ENCODE measurements at places on chromosomes 11 and 22.

DNA sequence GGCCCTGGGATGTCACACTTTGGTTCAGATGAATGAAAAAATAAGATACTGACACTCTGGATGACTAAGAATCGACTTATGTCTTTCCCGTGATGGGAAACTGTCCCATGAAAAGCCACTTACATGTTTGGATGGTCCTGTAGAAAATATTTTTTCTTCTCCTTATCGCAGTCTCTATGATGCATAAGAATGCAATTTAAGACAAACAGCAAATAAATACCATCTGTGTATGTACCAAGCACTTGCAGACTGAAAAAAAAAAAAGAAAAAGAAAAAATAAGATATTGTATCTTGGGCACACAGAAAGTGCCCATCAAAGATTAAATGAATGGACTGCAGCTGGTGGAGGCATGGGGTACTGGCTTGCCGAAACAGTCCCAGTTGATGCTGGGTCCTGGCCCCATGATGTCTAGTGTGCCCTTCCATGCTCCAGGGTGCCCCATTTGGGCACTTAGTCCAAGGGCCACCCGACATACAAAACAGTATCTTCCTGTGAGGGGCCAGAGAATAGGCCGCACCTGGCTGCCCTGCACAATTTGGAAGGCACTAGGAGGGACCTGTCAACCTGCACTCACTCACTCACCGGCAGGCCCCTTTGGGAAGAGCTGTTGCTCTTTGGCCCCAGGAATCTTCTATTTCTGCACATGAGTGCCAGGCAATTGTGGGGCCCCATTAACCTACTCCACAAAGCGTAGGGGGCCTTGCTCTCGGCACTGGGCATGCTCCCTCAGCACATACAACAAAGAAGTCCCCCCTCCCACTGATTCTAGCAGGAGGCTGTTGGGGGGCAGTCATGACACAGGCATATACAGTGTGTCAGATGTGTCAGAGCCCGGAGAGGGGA, 2.5 kb upstream of the ZBED4 start:
- no peak for DNase-seq

DNA sequence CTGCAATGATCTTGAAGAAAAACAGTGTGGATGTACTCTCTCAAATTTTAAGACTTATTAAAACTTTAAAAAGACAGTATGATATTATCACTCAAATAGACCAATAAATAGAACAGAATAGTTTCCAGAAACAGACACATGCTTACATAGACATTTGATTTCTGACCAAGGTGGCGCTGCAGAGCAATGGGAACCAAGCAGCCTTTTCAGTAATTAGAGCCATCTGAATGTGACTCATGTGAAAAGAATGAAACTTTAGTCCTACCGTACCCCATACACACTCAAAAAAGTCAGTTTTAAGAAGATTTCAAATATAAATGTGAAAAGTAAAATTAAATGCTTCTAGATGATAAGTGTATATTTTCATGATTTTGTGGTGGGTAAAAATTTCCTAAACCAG, 74.2 kb upstream of the MS4A8 start:
- DNase-seq = no peak

GRCh38 chr11:61092908-61093763, 9.2 kb upstream of the CD5 start:
- no peak for DNase-seq

DNA sequence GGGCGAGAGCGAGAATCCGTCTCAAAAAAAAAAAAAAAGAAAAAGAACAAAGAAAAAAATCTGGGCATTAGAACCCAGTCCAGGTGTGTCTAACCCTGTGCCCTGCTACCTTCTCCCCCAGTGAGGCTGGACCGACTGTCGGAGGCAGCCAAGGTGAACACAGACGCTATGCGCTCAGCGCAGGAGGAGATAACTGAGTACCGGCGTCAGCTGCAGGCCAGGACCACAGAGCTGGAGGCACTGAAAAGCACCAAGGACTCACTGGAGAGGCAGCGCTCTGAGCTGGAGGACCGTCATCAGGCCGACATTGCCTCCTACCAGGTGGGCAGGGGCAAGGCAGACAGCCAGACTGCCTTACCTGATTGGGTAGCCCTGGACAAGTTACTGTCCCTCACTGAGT, 3.2 kb downstream of the NEFH start:
- DNase-seq = no peak

GRCh38 chr22:30718491-30718890, 23.8 kb downstream of the OSBP2 start:
- no peak for DNase-seq

DNA sequence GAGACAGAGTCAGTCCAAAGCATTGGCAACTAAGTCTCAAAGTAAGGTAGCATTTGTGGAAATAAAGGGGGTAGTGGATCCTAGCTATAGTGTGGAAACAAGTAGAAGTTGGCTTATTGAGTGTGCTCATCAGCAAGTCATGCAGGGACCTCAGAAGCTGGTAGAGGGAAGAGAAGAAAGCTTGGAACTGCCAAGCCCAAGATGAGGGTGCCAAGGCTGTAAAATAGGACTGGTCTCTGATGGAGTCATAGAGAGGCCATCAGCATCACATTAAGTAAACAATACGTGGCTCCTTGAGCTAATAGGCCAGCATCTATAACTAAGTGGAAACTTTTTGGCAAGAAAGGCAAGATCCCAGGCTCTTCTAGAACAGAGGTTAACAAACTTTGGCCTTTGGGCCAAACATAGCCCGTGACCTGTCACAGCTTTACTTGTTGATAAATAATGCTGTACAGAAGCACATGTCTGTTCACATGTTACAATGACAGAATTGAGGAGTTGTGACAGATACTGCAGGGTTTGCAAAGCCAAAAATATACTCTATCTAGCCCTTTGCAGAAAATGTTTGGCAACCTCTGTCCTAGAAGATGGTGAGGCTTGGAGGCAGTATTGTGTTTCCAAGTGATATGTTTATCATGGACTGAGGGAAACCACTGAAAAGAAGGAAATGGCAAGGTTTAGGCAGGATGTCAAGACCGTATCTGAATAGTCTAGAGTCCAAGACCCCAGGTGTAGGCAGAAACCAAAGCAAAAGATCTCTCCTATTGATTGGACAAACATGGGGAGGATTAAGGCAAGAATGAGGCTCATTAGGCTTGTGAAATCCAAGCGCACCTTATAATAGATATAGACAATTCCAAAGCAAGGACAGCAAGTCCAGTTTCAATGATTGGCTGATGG, 62.5 kb upstream of the CD44 start:
- DNase-seq = no peak

DNA sequence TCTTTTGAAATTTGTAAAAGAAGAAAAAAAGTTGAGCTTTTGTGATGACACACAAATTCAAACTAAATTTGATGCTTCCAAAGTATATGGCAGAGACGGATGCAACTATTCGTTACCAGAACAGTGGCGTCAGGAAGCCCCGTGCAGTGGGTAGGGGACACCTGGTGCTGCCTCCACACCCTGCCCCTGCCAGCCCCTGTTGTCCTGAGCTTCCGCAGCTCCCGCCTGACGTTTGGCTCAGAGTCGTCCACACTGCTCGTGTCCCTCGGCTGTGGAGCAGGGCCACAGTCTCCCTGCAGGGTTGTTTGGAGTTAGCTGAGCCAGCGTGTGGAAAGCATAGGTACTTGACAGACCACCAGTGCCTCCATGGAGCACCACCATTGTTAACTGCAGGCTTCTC, 86.3 kb downstream of the ATXN10 start:
- DNase-seq = no peak
